NB4 (cell line): ENCODE measurements at places on chromosomes 2 and 18.

- no peak for DNase-seq
Observed at GRCh38 chr2:192195548-192196418, 1.1 kb upstream of the TMEFF2 start.

GRCh38 chr2:56449002-56449431 lies 265.2 kb downstream of the CCDC85A start:
- no peak for DNase-seq

DNA sequence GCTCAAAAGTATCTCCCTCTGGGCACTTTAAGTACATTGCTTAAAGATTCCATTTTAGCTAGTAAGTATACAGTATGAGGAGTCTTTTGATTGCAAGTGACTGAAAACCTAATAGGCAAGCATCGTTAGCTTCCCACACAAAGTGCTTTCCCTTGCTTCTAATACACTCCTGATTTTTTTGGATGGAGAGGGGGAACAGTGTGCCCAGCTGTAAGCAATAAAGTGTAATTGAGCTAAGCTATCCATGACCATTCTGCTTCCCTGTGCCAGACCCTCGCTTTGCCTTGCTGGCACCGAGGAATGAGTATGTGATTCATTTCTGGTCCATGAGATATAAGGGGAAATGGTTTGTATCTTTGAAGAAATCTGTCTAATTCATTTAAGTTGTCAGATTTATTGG lies 3.8 kb upstream of the ZNF24 start:
- no peak for DNase-seq

DNA sequence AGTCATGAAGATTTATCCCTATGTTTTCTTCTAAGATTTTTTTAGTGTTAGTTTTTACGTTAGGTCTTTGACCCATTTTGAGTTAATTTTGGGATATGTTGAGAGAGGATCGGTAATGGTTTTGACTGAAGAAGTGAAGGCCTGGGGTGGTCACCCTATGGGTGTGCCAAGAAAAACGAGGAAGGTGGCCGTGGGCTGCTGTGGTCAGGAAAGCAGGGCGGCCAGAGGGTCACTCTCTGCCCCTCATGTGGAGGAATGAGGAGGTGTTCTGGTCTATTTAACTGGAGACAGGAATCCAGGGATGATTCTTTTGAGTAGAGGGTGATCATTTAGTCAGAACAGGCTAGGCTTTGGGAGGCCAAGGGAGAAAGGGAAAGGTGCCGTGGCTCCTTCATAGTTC lies 50.7 kb downstream of the MYO7B start:
- no peak for DNase-seq

DNA sequence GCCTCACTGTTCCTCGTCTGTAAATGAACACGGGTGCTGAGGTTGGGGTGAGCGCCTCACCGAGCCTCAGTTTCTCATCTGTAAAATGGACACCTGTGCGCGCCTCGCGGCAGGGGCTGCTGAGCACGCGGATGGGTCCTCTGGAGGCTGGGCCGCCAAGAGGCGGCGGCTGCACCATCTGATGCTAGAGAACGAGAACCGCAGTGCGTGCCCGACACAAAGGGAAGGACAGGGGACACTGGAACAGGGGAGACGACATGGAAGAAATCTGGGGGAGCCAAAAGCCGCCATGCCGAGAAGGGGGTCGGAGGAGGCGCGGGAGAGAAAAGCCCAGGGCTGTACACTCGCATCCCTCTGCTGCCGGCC lies 118.7 kb upstream of the ZNF516 start:
- no peak for DNase-seq

DNA sequence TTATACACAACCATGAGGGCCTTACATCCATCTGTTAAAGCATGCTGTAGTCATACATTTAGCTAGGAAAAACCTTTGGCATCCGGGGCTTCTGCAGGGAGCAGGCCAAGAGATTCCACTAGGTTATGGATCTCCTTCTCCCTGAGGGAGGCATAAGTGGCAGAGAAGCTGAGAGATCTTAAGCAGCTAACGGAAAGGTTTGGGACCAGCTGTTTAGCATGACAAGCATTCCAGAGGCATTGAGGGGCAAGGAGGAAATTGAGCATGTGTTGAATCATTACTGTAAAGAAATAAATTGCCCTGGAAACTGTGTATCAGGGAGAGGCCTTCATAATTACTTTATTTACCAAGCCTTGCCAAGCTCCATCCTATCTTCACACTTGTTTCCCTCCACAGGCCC lies 643.1 kb downstream of the CNTNAP5 start:
- no peak for DNase-seq

- DNase-seq, result no peak
Observed at GRCh38 chr18:7415081-7415894, 151.8 kb upstream of the PTPRM start.
